ENCODE measurements at places on chromosomes 4 and X.

- DNase-seq = no peak
Measured at GRCh38 chr4:11622961-11623725, 194.4 kb upstream of the HS3ST1 start.

DNA sequence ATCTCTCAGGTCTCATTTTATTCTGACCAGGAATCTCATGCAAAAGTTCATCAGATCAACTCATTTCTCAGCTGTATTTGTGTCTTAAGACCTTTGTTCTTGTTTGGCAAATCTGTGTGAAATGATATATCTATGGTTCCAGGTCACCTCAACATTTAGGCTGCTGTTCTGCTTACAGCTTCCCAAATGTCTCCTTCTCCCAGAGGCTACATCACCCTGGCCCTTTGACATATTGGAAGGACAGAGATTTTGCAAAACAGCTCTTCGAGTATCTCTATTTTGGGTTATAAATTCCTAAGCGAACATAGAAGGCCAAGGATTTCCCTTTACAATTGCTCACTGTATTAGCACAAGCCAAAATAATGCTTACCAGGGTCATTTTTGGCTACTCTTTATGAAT, 57.5 kb upstream of the GIMD1 start:
- DNase-seq = no peak

GRCh38 chrX:18075603-18076002, 145.1 kb downstream of the BEND2 start:
- DNase-seq = no peak

DNA sequence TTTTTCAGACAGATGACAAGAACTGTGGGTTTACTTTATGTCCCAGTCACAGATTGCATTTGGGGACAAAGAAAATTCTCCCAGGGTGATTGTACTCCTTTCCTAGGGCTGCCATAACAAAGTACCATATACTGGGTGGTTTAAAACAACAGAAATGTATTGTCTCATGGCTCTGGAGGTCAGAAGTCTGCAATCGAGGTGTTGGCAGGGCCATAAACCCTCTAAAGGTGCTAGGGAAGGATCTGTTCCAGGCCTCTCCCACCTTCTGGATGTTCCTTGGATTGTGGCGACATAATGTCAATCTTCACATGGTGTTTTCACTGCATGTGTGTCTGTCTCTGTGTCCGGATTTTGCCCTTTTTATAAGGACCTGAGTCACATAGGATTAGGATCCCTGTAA, 12.3 kb downstream of the GEMIN8 start:
- DNase-seq = no peak

GRCh38 chr4:956531-957230, 16.7 kb downstream of the DGKQ start:
- no peak for DNase-seq

- DNase-seq = no peak
Measured at GRCh38 chrX:54891573-54891972, 29.1 kb upstream of the TRO start.

DNA sequence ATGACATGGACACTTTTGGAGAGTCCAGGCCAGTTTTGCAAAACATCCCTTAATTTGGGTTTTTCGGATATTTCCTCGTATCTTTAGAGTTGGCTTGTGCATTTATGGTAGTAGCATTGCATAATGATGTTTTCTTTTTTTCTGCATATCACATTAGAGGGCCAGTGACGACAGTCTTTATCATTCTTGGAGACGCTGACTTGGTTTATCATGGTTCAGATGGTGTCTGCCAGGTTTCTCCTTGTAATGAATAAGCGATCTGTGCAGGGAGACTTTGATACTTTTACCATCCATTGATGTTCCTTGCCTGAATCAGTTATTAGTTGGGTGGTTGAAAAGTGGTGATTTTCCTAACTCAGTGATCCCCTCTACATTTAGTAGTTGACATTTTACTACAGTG, 46.6 kb downstream of the KIAA0232 start:
- DNase-seq = no peak

- no peak for DNase-seq
Measured at GRCh38 chr4:6747294-6748051, 31.5 kb downstream of the BLOC1S4 start.

DNA sequence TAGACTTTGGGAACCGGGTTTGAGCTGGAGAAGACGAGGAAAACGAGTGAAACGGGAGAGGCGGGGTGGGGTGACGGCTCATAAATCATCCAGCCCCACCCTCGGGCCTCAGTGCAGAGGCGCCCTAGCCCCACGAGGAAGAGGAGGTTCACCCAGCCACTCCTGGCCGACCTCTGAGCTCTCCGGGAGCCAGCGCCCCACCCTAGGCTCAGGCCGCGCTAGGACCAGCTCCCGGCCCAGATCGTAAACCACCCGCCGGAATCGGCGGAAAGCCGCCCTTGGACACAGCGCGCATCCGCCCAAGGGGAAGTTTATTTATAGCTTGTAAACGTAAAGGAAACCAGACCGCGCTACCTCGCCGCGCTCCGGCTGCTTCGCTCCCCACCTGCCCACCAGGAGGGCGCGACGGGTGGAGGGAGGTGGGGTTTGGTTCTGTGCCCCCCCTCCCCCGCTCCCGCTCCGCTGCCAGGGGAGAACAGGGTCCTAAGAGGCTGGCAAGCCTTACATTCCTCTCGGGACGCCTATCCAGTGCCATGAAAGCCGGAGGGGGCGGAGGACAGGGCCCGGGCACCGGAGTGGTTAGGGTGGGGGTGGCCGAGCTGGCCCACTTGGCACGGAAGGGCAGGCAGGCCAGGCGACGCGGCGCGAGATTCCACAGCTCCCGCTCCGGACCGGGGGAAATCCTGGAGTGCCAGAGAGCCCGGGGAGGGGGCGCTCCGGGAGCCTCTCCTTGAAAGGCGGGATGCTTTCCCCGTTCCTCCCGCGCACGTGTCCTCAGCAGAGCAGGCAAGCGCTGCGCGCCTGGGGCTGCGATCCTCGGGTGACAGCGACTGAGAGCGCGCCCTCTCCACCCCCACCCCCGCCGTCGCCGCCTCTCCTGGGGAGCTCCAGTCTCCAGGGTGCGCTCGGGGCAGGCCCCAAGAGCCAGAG, 84.2 kb downstream of the BCOR start:
- DNase-seq = no peak

DNA sequence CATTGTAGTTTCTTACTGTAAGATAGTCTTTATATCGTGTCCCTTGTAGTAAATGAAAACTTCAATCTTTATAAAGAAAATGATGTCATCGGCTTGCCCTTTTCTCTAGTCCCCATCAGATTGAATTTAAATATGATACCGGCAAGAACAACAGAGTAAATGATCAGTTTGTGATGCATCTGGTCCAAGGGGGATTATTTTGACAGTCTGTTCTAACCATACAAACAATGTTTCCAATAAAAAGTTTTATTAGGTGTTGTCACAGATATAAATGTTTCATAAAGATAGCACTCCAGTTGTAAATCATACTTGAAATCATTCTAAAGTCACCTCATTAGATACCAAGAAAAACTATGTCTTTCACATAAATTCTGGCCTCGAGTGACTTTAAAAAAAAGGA, 72.3 kb downstream of the SLC9A6 start:
- no peak for DNase-seq

- DNase-seq = no peak
Measured at GRCh38 chrX:69136546-69137331, 28.5 kb downstream of the PJA1 start.

GRCh38 chr4:164207460-164207859, 546.5 kb upstream of the SMIM31 start:
- DNase-seq = no peak

GRCh38 chr4:174549721-174550120, 27.4 kb upstream of the HPGD start:
- no peak for DNase-seq

DNA sequence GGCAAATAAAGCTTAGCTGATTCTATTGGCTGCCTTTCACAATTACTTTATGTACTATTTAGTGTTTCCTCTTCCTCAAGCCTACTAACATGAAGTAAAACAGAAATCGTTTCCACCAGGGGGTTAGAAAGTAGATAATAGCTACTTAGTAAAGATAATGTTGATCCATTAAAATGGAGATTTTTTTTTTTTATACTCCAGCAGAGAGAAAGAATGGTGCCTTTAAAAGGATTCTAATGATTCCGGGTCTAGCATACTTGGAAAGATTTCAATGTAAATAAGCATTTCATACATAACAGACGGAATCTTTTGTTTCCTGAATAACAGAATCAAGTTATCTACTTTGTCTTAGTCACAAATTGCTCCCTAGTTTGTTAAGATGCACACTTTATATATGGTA, 37.1 kb downstream of the GK start:
- DNase-seq = no peak

DNA sequence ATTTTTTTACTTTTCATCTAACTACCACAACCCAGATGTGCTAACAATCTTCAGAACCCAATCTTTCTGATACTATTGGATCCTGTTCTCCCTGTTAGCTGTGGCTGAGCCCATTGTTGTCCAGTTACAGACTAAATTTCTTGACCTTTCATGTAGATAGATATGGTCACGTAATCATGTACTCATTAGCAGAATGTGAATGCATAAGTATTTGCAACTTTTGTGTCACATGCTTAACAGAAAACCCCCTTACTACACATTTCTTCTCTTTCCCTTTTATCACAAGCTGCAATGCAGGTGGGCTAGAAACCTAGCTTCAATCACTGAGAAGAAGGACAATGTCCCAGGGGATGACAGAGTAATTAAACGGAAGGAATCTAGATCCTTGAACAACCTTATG, 13.1 kb upstream of the FAM13A start:
- no peak for DNase-seq

- DNase-seq = no peak
Measured at GRCh38 chrX:46803140-46803539, 33.7 kb upstream of the RP2 start.

DNA sequence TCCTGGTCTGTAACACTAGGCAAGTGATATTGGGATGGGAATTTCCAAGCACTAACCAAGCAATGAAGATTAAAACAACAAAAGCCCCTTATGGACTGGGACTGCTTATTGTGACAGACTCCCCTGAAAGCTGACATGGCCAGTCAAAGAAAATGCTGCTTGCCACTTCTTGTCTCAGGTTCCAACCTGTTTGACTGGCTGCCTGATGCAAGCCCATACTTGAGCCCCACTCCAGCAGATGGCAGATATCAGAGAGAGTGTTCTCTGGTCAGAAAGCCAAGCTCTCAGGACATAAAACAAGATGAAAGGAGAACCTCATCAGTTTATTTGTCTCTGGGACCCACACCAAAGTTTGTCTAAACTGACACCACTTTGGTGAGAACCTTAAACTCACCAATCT, 15.5 kb upstream of the IGBP1 start:
- no peak for DNase-seq

DNA sequence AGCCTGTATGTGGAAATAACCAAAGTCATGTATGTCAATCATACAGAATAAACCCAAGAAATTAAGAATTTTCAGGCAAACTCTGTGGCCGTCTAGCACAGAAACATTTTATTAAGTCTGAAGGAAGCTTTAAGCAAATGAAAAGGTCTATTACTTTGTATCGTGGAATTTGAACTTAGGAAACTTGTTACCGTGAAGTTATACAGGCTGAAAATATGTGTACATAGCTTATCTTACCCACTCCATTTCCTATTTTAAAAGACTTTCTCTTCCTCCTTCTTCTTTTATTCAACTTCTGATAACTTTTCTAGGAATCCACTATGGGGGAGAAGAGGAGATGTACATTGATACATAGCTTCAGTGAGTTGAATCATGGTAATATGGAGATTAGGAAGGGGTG, 108.3 kb downstream of the AGTR2 start:
- DNase-seq = no peak

GRCh38 chrX:17535229-17535628, 160.2 kb downstream of the NHS start:
- DNase-seq = no peak

- no peak for DNase-seq
Measured at GRCh38 chrX:155632431-155633100, 19.8 kb upstream of the TMLHE start.

DNA sequence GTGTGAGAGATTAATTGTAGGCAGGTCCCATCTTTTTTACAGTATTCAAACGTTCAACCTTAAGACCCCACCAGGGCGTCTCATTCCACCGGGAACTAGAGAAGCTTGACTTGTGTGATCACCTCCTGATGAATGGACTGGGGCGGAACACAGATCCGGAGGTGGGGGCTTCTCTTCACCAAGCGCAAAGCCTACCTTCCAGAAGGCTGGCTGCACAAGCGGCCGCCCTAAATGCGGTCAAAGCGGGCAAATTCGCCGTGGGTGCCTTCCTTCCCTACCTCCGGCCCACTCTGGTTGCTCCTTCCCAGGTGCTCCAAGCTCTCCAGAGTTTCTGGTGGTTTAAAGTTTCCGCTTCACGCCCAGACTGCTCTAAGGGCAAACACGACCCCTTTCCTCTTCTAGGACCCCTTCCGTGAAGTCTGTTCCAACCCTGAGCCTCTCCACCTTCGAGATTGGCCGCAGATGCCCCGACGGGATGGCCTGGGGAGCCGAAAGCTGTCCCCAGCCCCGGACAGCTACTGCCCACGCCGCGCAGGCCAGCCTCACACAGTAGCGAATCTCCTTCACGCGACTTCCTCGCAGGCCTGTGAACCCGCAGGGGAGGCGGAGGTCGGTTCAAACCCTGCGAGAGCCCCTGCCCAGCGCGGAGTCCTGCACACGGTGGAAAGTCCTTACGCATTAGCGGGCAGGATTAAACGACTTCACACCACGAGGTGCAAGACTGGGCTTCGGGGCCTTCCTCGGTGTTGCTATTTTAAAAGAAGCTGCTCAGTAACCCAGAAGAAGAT, 1.6 kb upstream of the WWC2 start:
- no peak for DNase-seq

- no peak for DNase-seq
Measured at GRCh38 chr4:168877511-168878491, 132.3 kb downstream of the CBR4 start.

GRCh38 chrX:132908891-132909290, 49.5 kb downstream of the HS6ST2 start:
- DNase-seq = no peak

DNA sequence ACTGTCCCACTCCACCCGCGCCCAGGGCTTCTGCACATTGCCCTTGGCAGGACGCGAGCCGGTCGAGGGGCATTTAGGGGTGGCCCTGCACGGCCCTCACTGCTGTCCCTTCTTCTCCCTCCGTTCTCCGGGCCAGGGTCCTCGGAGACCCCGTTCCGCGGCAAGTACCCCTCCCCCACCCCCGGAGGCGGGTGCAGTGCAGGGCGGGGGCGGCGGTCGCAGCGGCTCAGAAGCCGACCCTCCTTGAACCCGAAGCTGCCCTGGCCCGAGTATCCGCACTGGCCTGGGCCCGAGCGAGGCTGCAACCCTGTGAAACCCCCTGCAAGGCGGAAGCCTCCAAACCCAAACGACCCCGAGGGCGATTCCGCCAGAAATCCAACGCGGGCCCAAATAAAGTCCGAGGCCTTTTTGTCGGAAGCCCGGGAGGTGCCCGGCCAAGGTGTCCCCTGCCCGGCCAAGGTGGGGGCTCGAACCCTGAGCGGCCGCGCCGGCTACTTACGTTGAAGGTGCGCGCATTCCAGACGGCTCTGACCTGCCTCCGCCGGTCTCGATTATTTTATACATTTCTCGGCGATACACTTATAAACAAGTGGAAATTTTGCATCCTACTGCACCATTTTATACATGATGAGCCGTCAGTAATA, 53.1 kb upstream of the TMEM33 start:
- DNase-seq = no peak

All from stimulated activated CD8-positive, alpha-beta memory T cell treated with anti-CD3 and anti-CD28 coated beads, Interleukin-7, amount 100 ng/mL, for 1 hour (primary cell).